ENCODE measurements at places on chromosomes 16 and 17.

DNA sequence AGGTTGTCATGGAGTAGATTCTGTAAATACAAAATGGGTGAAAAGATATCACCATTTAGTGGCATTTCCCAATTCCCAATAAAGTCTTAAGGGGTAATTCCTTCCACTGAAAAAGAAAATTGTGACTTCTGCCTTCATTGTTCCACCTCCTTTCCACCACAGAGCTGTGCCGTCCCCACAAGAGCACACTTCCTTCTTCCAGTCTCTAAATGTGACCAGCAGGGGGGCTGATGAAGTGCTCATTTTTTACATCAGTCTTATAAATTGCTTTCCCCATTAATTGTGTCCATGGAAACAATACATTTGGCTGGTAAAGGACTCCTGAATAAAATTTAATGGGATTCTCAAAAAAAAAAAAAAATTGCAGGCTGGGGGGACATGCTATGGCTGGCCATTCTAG, 260.8 kb upstream of the PSMD7 start:
- peak; percentile 15 for DNase-seq

- no peak for DNase-seq
These were observed 4.6 kb downstream of the INPP5K start for GRCh38 chr17:1511756-1512321.

DNA sequence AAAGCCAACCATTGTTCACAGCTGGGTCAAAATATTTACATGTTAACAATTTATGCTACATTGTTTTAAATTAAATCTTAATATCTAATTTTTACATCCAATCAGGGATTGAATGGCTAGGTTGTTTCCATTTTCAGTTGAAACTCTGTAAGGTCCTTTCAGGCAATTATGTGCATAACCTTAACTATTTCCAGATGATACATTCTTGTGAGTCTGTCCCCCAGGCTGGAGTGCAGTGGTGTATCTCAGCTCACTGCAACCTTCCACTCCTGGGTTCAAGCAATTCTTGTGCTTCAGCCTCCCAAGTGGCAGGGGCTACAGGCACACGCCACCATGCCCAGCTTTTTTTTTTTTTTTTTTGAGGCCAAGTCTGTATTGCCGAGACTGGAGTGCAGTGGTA, 10.4 kb downstream of the CDC42EP4 start:
- no peak for DNase-seq

DNA sequence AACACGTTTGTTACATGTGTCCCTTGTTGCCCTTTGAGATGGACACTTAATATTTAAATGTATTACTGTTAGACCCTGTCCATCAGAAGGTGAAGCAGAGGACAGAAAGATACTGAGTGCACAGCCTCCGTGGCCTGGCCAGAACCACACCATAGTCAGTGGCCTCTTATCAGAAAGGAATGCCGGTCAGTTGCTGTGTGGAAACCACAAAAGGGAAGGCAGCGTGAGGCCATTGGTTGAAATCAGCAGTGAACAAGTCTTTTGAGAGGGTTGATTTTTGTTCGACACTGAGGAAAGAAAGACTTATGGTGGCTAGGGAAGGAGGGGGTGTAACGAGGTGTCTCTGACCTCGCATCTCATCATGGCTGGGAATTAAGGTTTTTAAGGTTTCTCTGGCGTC, 85.4 kb upstream of the CLEC18A start:
- DNase-seq, result no peak

GRCh38 chr17:51015145-51015558, 105.5 kb downstream of the SPAG9 start:
- DNase-seq, result no peak

GRCh38 chr17:75645889-75646637, 12.8 kb downstream of the SMIM5 start:
- no peak for DNase-seq

All from BE2C (cell line).